Stimulated activated CD8-positive, alpha-beta memory T cell treated with anti-CD3 and anti-CD28 coated beads, Interleukin-4, amount 100 ng/mL, for 24 hours (primary cell): ENCODE measurements at places on chromosomes 2 and 18.

- DNase-seq: no peak
These were observed 12.9 kb upstream of the GAL3ST2 start for GRCh38 chr2:241763551-241764274.

DNA sequence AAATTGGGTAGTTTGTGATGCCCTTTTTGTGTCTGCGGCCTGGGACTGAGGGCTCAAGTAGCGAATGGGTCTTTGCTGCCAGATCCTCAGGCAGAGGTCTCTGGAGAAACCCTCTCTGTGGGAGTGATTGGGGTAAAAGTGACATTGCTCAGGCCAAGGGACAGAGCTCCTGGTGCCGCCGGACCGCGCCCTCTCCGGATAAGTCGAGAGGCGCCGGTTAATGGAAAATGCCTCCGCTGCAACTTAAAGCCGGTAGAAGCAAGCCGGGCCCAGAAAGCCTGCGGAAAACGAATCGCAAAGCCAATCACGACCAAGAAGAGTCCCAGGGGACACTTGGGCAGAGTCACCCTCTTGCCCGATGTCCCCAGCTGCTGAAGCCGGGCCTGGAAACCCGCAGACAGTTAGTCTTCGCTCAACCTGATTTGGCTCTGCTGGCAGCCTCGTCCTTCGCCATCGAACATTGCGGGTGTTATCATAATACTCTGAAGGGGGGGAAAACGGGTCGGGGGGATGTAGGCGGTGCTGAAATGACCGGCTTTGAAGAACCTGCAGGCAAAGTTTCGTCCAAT is 352 bp upstream of the HOXD12 start:
- DNase-seq: no peak

DNA sequence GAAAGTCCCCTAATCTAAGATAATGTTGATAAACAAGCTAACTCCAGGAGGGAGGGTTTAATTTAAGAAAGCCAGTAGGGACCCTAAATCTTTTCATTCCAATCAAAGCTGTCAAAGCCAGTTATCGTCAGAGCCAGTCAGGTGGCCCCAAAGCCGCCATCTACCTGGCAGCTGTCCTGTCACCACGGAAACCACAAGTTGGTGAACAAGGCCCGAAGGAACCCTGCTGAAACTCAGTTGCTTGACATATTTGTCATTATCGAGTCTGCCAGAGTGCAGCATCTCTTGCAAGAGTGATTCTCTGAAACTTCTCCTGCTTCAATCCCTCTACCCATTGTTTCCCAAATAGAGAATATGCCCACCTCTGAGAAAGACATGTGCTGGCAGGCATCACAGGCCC is 30.8 kb upstream of the POLE4 start:
- no peak for DNase-seq

- DNase-seq: no peak
These were observed 164.2 kb downstream of the ANTXR1 start for GRCh38 chr2:69177063-69177771.

DNA sequence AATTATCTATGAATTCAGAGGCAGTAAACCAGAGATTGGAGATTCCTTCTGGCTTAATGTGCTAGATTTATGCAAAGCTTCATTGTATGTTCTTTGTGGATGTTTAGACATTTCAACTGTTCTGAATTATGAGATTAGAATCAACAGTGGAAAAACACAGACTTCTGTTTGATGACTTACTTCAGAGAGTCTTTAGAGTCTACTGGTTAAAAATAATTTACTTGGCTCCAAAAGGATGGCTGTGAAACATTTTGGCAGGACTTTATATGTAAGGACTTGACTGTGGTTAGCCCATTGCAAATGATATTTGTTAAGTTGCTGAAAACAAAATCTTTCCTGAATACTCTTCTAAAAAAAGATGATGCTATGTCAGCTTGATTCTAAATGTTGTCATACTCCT is 25.5 kb upstream of the LRRC30 start:
- DNase-seq: no peak

GRCh38 chr18:35971661-35972196 is 750 bp upstream of the RMP24 start:
- DNase-seq: no peak

DNA sequence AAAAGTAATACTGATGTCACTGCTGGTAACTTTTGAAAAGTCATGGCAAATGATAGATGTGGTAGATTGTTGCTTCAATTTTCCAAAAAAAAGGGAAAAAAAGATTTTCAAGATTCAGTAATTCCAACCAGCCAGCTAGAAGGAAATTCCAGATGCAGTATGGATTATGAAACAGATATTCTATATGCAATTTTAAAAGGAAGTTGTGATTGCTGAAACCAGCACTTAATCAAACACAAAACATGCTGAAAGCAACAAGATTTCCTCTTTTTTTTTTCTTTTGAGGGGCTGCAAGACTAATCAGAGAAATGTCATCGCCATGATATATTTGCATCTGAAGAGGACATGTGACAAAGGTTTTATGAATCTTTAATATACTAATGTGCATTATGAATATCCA is 5.1 kb upstream of the HNMT start:
- no peak for DNase-seq

DNA sequence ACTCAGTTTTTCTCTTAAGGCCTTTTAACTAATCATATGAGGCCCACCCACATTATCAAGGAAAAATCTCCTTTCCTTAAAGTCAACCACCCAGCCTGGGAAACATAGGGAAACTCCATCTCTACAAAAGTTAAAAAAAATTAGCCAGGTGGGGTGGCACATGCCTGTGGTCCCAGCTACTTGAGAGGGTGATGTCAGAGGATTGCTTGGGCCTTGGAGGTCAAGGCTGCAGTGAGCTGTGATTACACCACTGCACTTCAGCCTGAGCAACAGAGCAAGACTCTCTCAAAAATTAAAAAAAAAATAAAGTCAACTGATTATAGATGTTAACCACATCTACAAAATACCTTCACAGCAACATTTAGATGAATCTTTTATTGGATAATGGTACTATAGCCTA is 5.8 kb downstream of the DPYSL5 start:
- no peak for DNase-seq

DNA sequence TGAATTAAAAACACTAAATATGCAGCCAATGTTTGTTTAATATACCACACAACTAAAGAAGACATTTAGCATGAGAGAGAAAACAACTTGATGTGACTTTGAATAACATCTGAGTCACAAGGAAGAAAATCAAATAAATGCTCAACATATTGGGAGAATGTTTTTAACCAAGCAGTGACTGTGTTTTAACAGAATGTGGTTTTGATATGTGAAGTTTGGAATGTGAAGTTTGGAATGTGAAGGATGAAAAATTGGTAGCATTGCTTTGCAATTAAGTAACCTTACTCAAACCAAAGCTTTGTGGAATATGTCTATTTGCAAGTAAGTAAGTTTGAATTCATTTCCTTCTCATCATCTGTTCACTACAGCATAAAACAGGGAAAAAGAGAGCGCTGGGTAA is 128.2 kb upstream of the DNAJC10 start:
- no peak for DNase-seq

DNA sequence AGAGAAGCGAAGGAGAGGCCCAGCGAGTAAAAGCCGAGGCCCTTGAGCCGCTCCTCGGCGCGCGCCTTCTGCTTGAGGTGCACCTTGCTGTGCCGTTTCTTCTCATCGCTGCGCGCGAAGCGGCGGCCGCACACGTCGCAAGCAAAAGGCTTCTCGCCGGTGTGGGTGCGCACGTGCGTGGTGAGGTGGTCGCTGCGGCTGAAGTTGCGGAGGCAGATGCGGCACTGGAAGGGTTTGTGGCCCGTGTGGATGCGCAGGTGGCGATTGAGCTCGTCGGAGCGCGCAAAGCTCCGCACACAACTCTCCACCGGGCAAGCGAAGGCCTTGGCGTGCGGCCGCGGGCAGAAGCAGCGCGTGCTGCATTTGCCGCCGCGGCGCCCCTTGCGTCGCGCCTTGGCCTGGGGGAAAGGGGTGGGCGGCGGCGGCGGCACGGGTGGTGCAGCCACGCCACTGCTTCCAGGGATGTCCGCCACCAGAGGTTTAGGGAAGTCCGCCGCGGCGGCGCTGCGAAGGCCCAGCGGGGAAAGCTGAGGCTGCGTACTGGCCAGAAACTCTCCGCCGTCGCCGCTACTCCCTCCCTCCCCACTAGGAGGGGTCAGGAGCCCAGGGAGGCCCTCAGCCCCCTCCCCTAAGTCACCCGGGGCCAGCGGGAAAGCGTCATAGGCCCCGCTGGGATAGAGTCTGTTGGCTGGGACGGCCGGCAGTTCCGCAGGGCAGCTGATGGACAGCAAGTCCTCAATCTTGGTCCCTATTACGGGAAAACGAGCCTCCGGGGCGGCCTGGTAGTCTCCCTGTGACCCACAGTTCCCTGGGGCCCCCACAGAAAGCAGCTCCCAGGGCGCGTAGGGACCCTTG is 1.7 kb downstream of the EGR4 start:
- no peak for DNase-seq
